CD4-positive, alpha-beta memory T cell (primary cell): ENCODE measurements at places on chromosomes 5 and 9. TPM values are rescaled to one million over a fixed set of nuclear protein-coding genes. Genes with fewer than 3 reads are reported as not detected.

DNA sequence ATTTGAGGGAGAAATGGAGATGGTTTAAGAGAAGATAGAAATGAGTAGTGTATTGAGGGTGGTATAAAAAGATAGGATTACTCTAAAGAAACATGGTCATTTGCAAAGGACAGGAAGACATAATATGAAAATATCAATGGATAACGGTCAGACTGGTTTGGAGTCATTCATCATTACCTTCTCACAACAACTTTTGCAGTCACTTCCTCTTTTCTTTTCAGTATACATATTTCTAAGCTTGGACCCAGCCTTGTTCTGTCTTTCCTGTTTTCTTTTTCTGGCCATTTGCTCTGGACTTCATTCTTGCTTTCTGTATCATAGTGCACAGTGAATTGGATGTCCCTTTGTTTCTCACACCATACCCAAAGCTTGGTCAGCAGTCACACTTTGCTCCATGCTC lies 966.5 kb upstream of the TYRP1 start:
- no peak overlapping the region for H3K4me3 ChIP-seq
- DNase-seq, result no peak
- no peaks in the 10 kb centered on the region for H3K36me3 ChIP-seq
- H3K4me1 ChIP-seq, result no peaks in the 10 kb centered on the region
- no peaks in the 10 kb centered on the region for H3K27me3 ChIP-seq
- no peak overlapping the region for H3K27ac ChIP-seq

DNA sequence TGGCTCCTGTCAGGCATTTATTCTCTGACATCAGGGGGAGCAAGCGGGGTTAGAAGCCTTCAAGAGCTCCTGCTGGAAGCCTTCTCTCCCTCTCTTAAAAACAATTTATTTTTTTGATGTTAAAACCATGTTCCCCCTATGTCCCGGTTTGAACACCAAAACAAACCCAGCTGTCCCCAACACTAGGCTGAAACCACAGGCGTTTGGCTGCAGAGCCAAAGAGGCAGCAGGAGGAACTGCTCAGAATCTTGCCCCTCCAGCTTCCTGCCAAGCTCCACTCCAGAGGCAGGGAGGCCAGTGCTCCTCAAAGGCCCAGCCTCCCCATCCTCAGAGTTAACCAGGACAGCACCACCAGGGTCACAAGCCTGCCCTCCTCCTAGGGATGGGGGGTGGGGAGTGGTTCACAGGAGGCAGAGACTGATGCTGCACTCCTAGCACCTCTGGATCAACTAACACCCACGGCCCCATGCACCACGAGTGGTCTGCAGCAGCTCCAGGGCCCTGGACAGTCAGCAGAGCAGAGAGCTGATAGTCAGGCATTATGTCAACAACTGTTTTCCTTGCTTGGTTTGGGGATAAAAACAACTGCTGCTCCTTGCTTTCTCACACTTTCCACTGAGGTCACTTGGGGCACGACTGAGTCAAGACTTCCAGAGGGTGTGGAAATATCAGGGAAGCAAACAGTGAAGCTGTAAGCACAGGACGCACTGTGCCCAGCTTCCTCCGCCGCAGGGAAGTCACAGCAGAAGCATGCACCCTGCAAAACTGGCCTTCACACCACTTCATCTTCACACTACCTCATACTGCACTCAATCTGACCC lies 96.5 kb upstream of the ADRA1B start:
- no peak overlapping the region for H3K27ac ChIP-seq
- no peaks in the 10 kb centered on the region for H3K27me3 ChIP-seq
- no peak overlapping the region for H3K4me3 ChIP-seq
- no peak for DNase-seq

GRCh38 chr9:85024374-85024773 lies 354.8 kb downstream of the NTRK2 start:
- H3K27me3 ChIP-seq, result no peaks in the 10 kb centered on the region
- H3K36me3 ChIP-seq, result no peaks in the 10 kb centered on the region
- DNase-seq, result no peak
- H3K4me1 ChIP-seq, result no peaks in the 10 kb centered on the region

- no peak overlapping the region for H3K4me3 ChIP-seq
- no peak overlapping the region for H3K27ac ChIP-seq
- DNase-seq, result no peak
- H3K36me3 ChIP-seq, result no peaks in the 10 kb centered on the region
- no peaks in the 10 kb centered on the region for H3K27me3 ChIP-seq
Observed at GRCh38 chr9:76366275-76366674, 28.0 kb downstream of the RFK start.

- H3K4me1 ChIP-seq, result no peaks in the 10 kb centered on the region
- no peak for DNase-seq
- H3K27ac ChIP-seq, result no peak overlapping the region
- H3K27me3 ChIP-seq, result no peaks in the 10 kb centered on the region
Observed at GRCh38 chr5:178319541-178320041, 87.0 kb upstream of the PHYKPL start.

DNA sequence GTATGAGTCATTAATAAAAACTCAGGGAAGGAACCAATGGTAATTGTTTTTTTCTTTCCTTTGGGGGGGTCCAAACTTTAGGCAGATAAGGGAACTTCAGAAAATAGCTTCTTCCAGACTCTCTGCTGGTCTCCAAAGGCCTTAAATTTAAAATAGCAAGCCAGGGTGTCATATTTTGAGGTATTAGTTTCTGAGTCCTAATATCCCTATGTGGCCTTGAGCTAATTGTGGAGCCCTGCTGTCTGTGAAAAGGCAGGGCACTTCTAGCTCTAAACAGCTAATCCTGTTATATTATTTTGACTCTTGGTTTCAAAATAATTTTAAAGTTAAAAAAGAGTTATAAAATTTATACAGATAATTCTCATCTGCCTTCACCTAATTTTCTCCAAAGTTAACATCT lies 195.7 kb upstream of the PPP1R2B start:
- no peak for DNase-seq
- no peak overlapping the region for H3K27ac ChIP-seq
- no peaks in the 10 kb centered on the region for H3K27me3 ChIP-seq
- H3K4me1 ChIP-seq, result no peaks in the 10 kb centered on the region
- H3K4me3 ChIP-seq, result no peak overlapping the region

GRCh38 chr5:148978370-148979082 lies 84.3 kb downstream of the SH3TC2 start:
- no peak for DNase-seq
- no peak overlapping the region for H3K27ac ChIP-seq
- H3K36me3 ChIP-seq, result no peaks in the 10 kb centered on the region
- no peak overlapping the region for H3K4me3 ChIP-seq
- no peaks in the 10 kb centered on the region for H3K4me1 ChIP-seq

The SLC6A3 gene
- not detected for total RNA-seq

DNA sequence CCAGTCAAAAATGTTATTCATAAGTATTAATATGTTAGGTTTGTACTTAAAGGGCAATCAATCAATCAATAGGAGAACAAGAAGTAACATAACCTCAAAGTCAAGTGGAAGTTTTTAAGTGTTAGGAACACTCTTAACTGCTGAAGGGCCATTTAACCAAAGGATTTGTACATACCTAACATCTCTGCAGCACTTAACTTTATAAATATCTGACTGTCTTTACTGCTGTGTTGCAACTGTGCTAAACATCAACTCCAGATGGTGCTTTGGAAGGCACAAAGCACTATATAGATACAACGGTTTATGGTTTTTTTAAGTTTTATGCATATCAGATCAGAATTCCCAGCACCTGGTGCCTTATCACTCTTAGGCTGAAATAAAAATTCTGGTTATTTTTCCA lies 604.9 kb upstream of the PTGER4 start:
- no peaks in the 10 kb centered on the region for H3K27me3 ChIP-seq
- no peak overlapping the region for H3K4me3 ChIP-seq
- H3K27ac ChIP-seq, result no peak overlapping the region
- no peaks in the 10 kb centered on the region for H3K4me1 ChIP-seq
- no peak for DNase-seq
- H3K36me3 ChIP-seq, result no peaks in the 10 kb centered on the region

The GABRA1 gene
- not detected for total RNA-seq

The PCDHB4 gene
- total RNA-seq, result not detected

- H3K36me3 ChIP-seq, result no peaks in the 10 kb centered on the region
- DNase-seq, result no peak
- no peak overlapping the region for H3K4me3 ChIP-seq
- H3K27ac ChIP-seq, result no peak overlapping the region
- H3K27me3 ChIP-seq, result no peaks in the 10 kb centered on the region
- H3K4me1 ChIP-seq, result no peaks in the 10 kb centered on the region
Observed at GRCh38 chr9:94973451-94973941, 247.0 kb downstream of the AOPEP start.

DNA sequence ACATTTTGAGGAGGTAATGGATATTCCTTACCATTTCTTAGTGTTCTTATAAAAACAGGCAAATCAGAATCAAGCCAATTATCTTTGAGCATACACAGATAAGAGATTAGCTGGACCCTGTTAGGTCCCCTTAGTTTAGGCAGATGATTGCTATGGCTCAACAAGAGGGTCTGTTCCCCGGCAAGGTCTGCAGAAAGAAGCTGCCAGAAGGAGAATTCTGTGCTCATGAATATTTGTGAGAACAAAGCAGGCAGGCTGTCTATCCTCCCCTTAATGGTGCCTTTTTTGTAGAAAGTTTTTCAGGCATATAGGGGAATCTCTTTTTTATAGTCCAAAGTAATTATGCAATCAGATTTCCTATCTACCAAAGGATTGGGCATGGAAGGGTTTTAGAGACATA lies 27.5 kb downstream of the CAVIN4 start:
- H3K36me3 ChIP-seq, result no peaks in the 10 kb centered on the region
- no peak for DNase-seq
- H3K4me3 ChIP-seq, result no peak overlapping the region
- H3K4me1 ChIP-seq, result no peaks in the 10 kb centered on the region
- H3K27me3 ChIP-seq, result no peaks in the 10 kb centered on the region

GRCh38 chr9:136456258-136456657 lies 16.6 kb upstream of the INPP5E start:
- H3K4me3 ChIP-seq, result no peak overlapping the region
- no peak overlapping the region for H3K27ac ChIP-seq
- peaks cover 83% of the 10 kb centered on the region for H3K36me3 ChIP-seq
- no peak for DNase-seq

The FNBP1 gene
- total RNA-seq, result 202 TPM

The ZFP37 gene
- 2.9 TPM for total RNA-seq

DNA sequence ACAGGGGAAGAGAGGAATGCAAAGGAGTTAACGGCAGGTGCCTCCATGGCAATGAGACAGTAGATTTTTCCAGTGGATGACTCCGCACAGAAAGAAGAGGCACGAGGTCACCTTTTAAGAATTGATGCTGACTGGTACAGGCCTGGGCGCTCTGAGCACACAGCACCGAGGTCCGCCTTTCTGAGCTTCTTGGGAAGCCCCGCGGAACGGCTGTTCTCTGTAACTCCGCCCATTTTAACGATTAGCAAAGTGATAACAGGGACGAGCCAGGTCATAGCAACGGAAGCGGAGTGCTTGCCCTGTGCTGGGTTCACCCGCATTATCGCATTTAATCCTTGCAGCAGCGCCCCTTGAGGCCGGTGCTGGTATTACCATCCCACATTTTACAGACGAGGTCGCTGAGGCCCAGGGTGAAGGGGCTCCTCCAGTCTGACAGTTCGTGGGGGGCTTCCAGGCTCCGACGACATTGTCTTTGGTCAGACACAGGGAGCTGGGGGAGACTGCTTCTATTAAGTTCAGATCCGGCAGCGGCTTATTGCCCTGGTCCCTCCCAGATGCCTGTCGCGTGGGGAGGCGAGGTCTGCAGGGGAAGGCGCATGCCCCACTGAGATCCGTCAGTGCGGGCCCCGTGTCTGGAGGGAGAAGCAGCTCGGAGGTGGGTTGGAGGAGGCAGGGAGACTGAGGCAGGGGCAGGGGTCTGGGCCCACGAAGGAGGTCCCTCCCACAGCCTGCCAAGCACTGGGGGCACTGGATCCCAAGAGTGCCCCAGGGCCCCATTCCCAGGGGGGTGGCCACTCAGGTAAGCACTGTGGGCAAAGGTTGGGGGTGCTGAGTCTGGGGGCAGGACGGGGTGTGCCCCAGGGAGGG lies 22.3 kb upstream of the HMCN2 start:
- peaks cover 33% of the 10 kb centered on the region for H3K4me1 ChIP-seq
- H3K27ac ChIP-seq, result no peak overlapping the region
- peak; percentile 74 for DNase-seq
- H3K36me3 ChIP-seq, result no peaks in the 10 kb centered on the region
- peak overlapping the region; percentile 44 for H3K4me3 ChIP-seq

The CNTNAP3 gene
- total RNA-seq, result not detected

GRCh38 chr5:56012281-56012963 lies 17.7 kb upstream of the IL6ST start:
- H3K27me3 ChIP-seq, result no peaks in the 10 kb centered on the region
- peak overlapping the region; percentile 12 for H3K27ac ChIP-seq
- H3K36me3 ChIP-seq, result no peaks in the 10 kb centered on the region
- peaks cover 30% of the 10 kb centered on the region for H3K4me1 ChIP-seq
- peak overlapping the region; percentile 20 for H3K4me3 ChIP-seq
- DNase-seq, result peak; percentile 71

GRCh38 chr9:2019723-2020122 lies 4.6 kb downstream of the SMARCA2 start:
- peak overlapping the region; percentile 5 for H3K27ac ChIP-seq
- H3K36me3 ChIP-seq, result no peaks in the 10 kb centered on the region
- peaks cover 67% of the 10 kb centered on the region for H3K4me1 ChIP-seq
- DNase-seq, result no peak
- H3K27me3 ChIP-seq, result no peaks in the 10 kb centered on the region
- H3K4me3 ChIP-seq, result no peak overlapping the region

DNA sequence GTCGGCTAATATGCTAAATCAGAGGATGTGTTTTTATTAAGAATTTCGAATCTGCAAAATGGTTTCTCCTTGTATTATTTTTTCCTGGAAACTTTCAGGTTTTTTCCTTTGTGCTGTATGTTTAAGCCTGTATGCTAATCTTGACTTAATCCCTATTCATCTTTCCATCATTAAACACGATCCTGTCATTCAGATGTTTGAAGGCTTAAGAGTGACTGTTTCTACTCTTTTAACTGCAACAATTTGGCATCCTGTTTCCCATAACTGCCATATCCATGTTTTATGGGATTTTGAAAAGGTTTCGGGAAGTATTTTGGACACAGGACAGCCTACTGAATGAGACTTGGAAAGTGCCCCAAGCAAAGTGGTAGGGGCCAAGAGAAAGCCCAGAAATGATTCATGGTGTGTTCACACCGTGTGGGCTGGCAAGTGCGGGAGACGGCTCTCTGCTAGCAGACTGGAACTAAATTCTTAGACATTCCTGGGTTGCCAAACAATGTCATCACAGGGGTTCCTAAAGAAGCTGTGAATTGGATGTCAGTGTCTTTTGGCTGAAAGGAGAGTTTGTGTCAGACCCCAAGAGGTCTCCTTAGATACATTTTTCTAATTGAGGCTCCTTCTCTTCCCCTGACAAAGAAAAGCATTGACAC lies 125.4 kb upstream of the ADAMTS16 start:
- H3K4me3 ChIP-seq, result no peak overlapping the region
- DNase-seq, result no peak
- H3K27me3 ChIP-seq, result no peaks in the 10 kb centered on the region
- H3K36me3 ChIP-seq, result no peaks in the 10 kb centered on the region
- H3K27ac ChIP-seq, result no peak overlapping the region

The PCDHA1 gene
- not detected for total RNA-seq

DNA sequence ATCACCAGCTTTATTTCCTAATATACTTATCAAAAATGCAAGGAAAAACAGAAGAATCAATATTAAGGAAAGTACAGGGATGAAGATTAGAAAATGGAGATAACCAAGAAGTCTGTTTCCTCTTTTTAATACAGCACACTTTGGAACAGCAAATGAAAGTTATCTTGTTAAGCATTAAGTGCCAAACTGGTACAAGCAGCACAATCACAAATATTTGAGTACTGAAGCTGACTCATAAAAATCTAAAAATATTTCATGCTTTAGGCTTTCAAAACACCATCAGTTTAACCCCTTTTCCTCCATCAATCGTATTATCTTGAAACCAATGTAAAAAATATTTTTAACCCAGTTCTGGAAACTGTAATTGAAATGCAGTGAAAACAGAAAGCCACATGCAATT lies 2.7 kb downstream of the FBXW11 start:
- DNase-seq, result no peak
- no peaks in the 10 kb centered on the region for H3K36me3 ChIP-seq
- peaks cover 62% of the 10 kb centered on the region for H3K4me1 ChIP-seq
- no peak overlapping the region for H3K27ac ChIP-seq
- no peak overlapping the region for H3K4me3 ChIP-seq
